ENCODE measurements at places on chromosomes 7 and 10.

- no peaks in the 10 kb centered on the region for H3K27me3 ChIP-seq
- DNase-seq = no peak
- no peak overlapping the region for H3K27ac ChIP-seq
- H3K36me3 ChIP-seq = no peaks in the 10 kb centered on the region
- H3K4me3 ChIP-seq = no peak overlapping the region
These were observed 147.0 kb downstream of the BBS9 start for GRCh38 chr7:33276325-33276724.

DNA sequence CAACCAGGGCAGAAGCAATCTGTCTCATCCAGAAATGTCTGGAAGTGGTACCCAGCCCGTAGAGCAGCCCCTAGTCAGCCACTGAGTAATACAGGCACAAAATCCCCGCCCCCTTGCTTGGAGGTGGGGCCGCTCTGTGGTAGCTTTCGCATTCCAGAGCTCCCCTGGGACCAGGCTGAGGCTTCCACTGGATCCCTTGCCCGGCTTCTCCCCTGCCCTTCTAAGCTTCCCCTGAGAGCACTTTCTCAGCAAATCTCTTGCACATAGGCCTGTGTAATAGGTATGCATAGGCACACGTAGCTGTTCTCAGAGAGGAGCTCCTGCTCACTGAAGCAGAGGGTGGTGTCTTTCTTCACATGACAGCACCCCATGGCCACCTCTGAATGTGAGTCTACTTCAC lies 144.2 kb downstream of the BMS1 start:
- no peaks in the 10 kb centered on the region for H3K27me3 ChIP-seq
- no peaks in the 10 kb centered on the region for H3K36me3 ChIP-seq
- H3K4me1 ChIP-seq = no peaks in the 10 kb centered on the region
- no peak overlapping the region for H3K27ac ChIP-seq
- DNase-seq = peak; percentile 43

GRCh38 chr7:33038639-33039038 lies 23.9 kb downstream of the NT5C3A start:
- DNase-seq = no peak
- peaks cover 4% of the 10 kb centered on the region for H3K36me3 ChIP-seq
- no peak overlapping the region for H3K4me3 ChIP-seq

- H3K36me3 ChIP-seq = no peaks in the 10 kb centered on the region
- no peak overlapping the region for H3K4me3 ChIP-seq
- DNase-seq = no peak
- H3K4me1 ChIP-seq = peaks cover 7% of the 10 kb centered on the region
- no peak overlapping the region for H3K27ac ChIP-seq
These were observed 112.9 kb upstream of the JAZF1 start for GRCh38 chr7:28293527-28293835.

- H3K27ac ChIP-seq = no peak overlapping the region
- no peaks in the 10 kb centered on the region for H3K27me3 ChIP-seq
- no peak overlapping the region for H3K4me3 ChIP-seq
- no peak for DNase-seq
- no peaks in the 10 kb centered on the region for H3K4me1 ChIP-seq
These were observed 163.8 kb downstream of the RNF133 start for GRCh38 chr7:122535086-122535485.

DNA sequence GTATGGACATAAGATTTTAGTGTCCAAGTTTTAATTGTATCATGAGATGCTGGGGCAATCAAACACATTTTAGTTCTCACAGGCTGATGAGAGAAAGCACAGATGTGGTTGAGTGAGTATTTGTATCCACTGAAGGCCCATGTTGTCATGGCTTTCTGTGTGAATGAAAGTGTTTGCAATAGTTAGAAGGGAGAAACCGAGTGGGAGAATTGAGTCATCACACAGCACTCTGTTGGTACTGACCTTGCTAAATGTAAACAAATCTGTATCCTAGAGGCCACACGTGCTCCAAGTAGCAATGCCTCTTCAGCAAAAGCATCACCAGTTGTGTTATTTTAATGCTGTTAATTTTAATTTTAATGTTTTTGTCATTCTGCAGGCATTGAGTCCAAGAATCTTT lies 121.2 kb downstream of the EMX2 start:
- no peak for DNase-seq
- H3K27ac ChIP-seq = no peak overlapping the region
- H3K4me3 ChIP-seq = no peak overlapping the region

DNA sequence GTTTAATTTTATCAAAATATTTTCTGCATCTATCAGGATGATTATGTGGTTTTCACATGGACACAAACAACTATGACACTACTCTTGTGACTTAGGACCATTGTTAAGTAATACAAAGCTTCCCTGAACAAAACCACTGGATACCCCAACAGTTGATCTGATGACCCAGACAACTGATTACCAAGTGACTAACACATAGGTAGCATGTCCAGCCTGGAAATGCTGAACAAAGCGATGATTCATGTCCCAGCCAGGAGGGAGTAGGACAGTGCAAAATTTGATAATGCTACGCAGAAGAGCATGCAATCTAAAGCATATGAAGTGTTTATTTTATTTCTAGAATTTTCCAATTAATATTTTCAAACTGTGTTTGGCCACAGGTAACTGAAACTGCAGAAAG lies 8.9 kb upstream of the PNLIP start:
- H3K27ac ChIP-seq = no peak overlapping the region
- H3K36me3 ChIP-seq = no peaks in the 10 kb centered on the region
- peaks cover 13% of the 10 kb centered on the region for H3K4me1 ChIP-seq

DNA sequence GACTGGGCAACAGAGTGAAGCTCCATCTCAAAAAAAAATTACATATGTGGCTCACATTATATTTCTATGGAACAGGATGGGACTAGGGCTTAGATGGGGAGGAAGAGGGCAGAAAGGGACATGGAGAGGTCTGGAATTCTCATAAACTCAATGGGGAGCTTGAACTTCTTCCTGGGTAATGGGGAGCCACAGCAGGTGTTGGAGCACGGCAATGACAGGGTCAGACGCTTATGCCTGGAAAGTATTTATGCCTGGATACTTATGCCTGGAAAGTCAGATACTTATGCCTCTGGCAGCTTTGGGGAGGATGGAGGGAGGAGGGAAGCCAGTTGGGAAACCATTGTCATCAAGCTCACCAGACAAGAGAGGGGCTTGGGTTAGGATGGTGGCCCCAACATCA lies 36.8 kb downstream of the TMEM130 start:
- no peaks in the 10 kb centered on the region for H3K36me3 ChIP-seq
- no peak overlapping the region for H3K4me3 ChIP-seq
- H3K27ac ChIP-seq = no peak overlapping the region
- H3K4me1 ChIP-seq = peaks cover 4% of the 10 kb centered on the region

DNA sequence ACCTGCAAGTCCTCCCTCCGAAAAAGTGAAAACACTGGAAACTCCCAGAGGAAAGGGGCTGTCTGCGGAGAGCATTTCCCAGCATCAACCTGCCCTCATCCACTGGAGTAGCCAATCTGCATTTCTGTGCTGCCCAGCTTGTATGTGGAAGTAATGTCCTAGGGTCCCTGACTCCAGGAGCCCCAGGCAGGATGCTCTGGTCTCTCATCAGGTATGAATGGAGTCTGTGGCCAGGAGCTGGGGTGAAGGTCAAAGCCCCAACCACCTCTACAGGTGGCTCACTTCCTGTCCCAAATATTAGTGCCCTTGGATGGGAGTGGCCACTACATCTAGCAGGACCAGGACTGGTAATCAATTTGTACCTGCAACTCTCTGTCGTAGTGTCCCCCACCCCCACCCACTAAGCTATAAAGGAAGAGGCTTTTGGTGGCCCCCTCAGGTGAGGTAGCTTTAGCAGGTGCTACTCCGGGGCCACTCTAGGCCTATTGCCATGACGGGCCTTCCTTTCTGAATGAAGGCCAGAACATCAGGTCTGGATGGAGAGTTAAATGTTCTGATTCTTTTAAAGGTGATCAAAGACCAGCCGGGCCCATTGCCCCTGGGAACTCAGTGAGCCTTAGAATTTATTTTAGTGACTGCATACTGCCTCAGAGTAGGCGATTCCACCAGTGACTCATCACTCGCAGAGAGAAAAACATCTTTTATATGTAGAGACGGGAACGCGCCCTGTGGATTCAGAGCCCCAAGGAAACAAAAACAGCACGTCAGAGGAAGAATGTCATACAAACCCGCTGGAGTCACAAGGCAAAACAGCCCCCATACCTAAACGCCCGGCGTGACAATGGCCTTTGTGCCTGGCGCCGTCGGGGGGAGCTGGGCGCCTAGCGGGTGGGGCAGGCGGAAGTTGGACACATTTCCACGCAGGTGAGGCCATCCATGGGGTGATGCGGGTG lies 13.0 kb downstream of the EN2 start:
- DNase-seq = no peak
- H3K4me1 ChIP-seq = peaks cover 13% of the 10 kb centered on the region
- H3K4me3 ChIP-seq = no peak overlapping the region
- 0 out of 2 replicates have a peak, but pooled peaks cover 3% of the 10 kb centered on the region for H3K27me3 ChIP-seq

GRCh38 chr10:97895084-97895483 lies 45.4 kb downstream of the GOLGA7B start:
- no peaks in the 10 kb centered on the region for H3K4me1 ChIP-seq
- no peaks in the 10 kb centered on the region for H3K36me3 ChIP-seq
- no peak for DNase-seq
- no peak overlapping the region for H3K4me3 ChIP-seq
- H3K27me3 ChIP-seq = peaks cover 19% of the 10 kb centered on the region
- H3K27ac ChIP-seq = no peak overlapping the region

GRCh38 chr7:157981778-157982177 lies 605.8 kb downstream of the PTPRN2 start:
- no peaks in the 10 kb centered on the region for H3K4me1 ChIP-seq
- DNase-seq = no peak
- H3K27me3 ChIP-seq = peaks cover 7% of the 10 kb centered on the region
- no peak overlapping the region for H3K27ac ChIP-seq
- H3K36me3 ChIP-seq = no peaks in the 10 kb centered on the region

GRCh38 chr7:153399554-153399940 lies 640.0 kb downstream of the ACTR3B start:
- no peaks in the 10 kb centered on the region for H3K36me3 ChIP-seq
- DNase-seq = no peak
- H3K4me1 ChIP-seq = no peaks in the 10 kb centered on the region
- H3K27me3 ChIP-seq = no peaks in the 10 kb centered on the region
- H3K27ac ChIP-seq = no peak overlapping the region
- H3K4me3 ChIP-seq = no peak overlapping the region

- H3K27ac ChIP-seq = no peak overlapping the region
- H3K27me3 ChIP-seq = no peaks in the 10 kb centered on the region
- DNase-seq = no peak
- H3K36me3 ChIP-seq = peaks cover 70% of the 10 kb centered on the region
- no peak overlapping the region for H3K4me3 ChIP-seq
These were observed 173.2 kb downstream of the TNS3 start for GRCh38 chr7:47408675-47409074.

GRCh38 chr7:24129597-24129996 lies 154.4 kb upstream of the NPY start:
- H3K27me3 ChIP-seq = no peaks in the 10 kb centered on the region
- no peak overlapping the region for H3K4me3 ChIP-seq
- H3K36me3 ChIP-seq = no peaks in the 10 kb centered on the region
- no peak for DNase-seq
- H3K4me1 ChIP-seq = no peaks in the 10 kb centered on the region

GRCh38 chr7:105352018-105352612 lies 36.6 kb downstream of the SRPK2 start:
- H3K4me1 ChIP-seq = peaks cover 34% of the 10 kb centered on the region
- no peaks in the 10 kb centered on the region for H3K27me3 ChIP-seq
- no peak overlapping the region for H3K27ac ChIP-seq
- H3K4me3 ChIP-seq = no peak overlapping the region
- H3K36me3 ChIP-seq = no peaks in the 10 kb centered on the region
- DNase-seq = no peak

- H3K27me3 ChIP-seq = no peaks in the 10 kb centered on the region
- H3K27ac ChIP-seq = no peak overlapping the region
- no peak for DNase-seq
- H3K4me1 ChIP-seq = peaks cover 22% of the 10 kb centered on the region
These were observed 22.2 kb upstream of the PODXL start for GRCh38 chr7:131578602-131579001.

DNA sequence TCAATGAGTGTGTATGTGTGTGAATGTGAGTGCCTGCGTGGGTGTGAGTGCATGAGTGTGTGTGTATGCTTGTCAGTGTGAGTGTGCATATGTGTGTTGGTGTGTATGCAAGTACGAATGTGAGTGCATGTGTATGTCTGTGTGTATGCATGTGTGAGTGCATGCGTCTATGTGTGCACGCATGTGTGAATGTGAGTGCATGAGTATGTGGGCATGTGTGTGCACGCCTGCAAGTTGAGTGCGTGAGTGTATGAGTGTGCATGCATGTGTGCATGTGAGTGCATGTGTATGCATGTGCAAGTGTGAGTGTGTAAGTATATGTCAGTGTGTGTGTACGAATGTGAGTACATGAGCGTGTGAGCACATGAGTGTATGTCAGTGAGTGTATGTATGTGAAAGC lies 399.6 kb downstream of the PLXNA4 start:
- no peak overlapping the region for H3K4me3 ChIP-seq
- no peaks in the 10 kb centered on the region for H3K4me1 ChIP-seq
- no peak overlapping the region for H3K27ac ChIP-seq
- no peak for DNase-seq
- H3K36me3 ChIP-seq = no peaks in the 10 kb centered on the region

GRCh38 chr7:25714013-25714412 lies 438.0 kb upstream of the NFE2L3 start:
- peak overlapping the region; percentile 96 for H3K27ac ChIP-seq
- no peak overlapping the region for H3K4me3 ChIP-seq
- H3K27me3 ChIP-seq = no peaks in the 10 kb centered on the region
- peaks cover 76% of the 10 kb centered on the region for H3K4me1 ChIP-seq
- H3K36me3 ChIP-seq = no peaks in the 10 kb centered on the region

DNA sequence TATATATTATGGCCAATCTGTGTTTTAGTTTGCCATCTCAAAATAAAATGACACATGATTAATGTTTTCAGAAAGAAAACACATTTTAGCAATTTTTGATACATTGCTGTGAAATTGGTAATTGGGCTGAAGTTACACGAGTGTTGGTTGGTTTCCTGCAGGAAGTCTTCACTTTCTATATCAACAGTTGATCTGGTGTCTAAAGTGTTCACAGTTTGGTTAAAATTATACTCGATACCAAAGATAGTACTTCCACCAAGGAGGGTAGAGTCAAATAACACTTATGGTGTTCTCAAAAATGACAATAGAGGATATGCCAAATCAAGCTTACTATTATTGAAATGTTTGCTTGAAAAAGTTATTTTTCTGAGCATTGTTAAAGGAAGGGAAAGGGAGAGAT lies 120.3 kb upstream of the GLCCI1 start:
- H3K36me3 ChIP-seq = no peaks in the 10 kb centered on the region
- no peak overlapping the region for H3K27ac ChIP-seq
- H3K4me1 ChIP-seq = no peaks in the 10 kb centered on the region
- no peak for DNase-seq

DNA sequence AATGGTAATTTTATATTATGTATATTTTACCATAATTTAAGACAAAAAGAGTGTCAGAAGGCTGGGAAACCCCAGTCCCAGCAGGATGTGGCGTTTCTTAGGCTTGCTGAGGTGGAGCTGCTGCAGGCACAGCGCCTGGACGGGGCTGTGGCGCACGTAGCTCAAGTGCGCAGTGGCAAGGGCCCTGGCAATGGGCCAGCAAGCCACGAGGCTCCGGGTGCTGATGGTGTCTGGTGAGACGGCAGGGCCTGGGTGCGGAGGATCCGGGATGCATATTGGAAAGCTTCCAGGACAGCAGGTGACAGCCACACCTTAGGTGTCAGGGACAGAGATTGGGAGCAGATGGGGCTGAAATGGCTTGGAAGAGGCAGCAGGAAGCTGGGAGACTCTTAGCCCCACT lies 37.2 kb downstream of the CLEC2L start:
- H3K36me3 ChIP-seq = no peaks in the 10 kb centered on the region
- no peak for DNase-seq
- H3K4me3 ChIP-seq = no peak overlapping the region
- H3K27ac ChIP-seq = no peak overlapping the region
- H3K27me3 ChIP-seq = no peaks in the 10 kb centered on the region
